ENCODE measurements at places on chromosomes 16 and 17.

- DNase-seq, result no peak
These were observed 30.5 kb downstream of the SNTB2 start for GRCh38 chr16:69217433-69217832.

- no peak for DNase-seq
These were observed 797 bp upstream of the SNX11 start for GRCh38 chr17:48106802-48107136.

DNA sequence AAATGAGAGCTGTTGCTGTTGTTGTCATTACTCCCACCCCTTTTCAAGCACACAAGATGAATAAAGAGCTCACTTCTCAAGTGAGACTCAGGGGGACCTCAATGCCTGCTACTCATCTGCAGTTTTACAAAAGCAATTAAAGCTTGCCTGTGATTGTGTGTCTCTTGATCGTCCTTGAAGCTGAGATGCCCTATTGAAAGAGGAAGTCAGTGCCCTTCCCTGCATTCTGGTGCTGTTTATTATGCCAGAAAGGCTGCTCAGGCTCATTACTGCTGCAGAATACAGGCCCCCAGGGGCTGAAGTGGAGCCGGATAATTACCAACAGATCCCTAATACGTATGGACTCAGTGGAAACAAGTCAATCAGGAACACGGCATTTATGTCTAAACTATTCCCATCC, 147.2 kb downstream of the HS3ST2 start:
- DNase-seq, result no peak

DNA sequence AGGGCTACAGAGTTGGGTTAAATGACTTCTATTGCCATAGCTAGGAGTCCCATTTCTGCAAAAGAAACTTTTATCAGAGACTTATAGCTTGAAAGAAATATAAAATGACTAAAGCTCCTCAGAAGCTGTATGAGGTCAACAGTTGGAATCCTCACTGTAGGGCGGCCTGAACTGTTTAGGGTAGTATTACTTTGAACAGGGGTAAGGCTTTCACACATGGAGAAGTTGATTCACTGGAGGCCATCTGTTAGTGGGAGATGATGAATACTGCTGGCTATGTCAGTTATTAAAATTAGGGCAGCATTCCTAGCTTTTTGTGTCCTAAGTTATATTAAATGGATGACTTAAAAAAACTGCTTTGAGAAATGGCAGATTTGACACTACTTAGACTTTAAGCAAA, 6.0 kb downstream of the TTC19 start:
- no peak for DNase-seq

- no peak for DNase-seq
These were observed at the start of gene P4HB for GRCh38 chr17:81859906-81860755. Gene P4HB, minus strand, starts transcription at chr17:81860535. Its CDS starts 64 bp downstream, at chr17:81860471.

DNA sequence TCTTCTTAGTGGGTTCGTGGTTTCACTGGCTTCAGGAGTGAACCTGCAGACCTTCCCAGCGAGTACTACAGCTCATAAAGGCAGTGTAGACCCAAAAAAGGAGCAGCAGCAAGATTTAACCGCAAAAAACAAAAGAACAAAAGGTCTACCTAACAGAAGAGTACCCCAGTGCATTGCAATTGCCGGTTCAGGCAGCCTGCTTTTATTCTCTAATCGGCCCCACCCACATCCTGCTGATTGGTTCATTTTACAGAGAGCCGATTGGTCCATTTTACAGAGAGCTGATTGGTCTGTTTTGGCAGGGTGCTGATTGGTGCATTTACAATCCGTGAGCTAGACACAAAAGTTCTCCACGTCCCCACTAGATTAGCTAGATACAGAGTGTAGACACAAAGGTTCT, 2.0 kb upstream of the ARRB2 start:
- DNase-seq, result peak; percentile 12

DNA sequence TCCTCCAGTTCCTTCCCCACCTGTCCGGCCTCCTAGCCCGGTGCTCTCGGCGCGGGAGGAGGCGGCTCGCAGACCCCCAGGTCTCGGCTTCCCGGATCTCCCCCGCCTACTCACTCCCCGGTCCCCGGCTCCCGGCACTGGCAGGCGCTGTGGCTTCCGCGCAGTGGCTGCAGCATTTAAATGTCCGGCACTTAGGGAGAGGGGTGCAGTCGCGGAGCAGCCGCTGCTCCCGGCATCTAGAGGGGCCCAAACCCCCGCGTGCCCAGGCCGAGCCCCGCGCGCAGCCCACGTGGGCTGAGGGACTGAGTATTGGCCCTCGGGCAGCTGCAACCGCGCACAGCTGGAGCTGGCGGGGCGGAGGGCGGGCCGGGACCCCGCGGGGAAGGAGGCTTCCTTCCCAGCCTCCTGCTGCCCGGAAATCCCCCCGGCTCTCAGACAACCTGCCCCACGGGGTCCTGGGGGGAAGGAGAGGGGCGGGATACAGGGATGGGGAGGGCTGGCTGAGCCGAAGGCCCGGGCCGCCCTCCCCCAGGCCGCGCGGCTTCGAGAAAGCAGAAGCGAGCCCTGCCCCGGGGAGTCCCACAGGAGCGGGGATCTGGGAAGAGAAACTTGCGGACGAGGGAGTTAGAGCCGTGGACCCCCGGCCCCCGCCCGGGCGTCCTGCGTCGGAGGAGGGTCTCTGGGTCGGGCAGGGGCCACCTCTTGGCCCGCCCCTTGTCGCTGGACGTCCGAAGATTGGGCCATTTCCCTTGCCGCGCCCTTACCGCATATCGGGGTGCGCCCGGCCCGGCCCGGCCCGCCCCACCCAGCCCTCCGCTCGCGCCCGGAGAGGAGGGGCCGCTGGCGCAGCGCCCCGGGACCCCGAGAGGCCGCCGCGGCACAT, at the start of gene MMP25:
Gene MMP25, plus strand, starts transcription at position 804 of the 883 bp plus-strand sequence. CDS start 357 bp downstream, outside the sequence.
- no peak for DNase-seq

GRCh38 chr16:20393801-20394577, 10.5 kb downstream of the PDILT start:
- DNase-seq, result no peak

GRCh38 chr17:78305801-78306200, 54.1 kb downstream of the SOCS3 start:
- no peak for DNase-seq
